Right lobe of liver (tissue), 6 donors: ENCODE measurements at places on chromosomes 7 and 10.

GRCh38 chr10:29409241-29410054 is 120.6 kb downstream of the LYZL1 start:
- DNase-seq, result peak; percentile 81

GRCh38 chr7:43441231-43442130 is 141.4 kb upstream of the STK17A start:
- no peak for DNase-seq

GRCh38 chr7:129829737-129830631 is 122.8 kb downstream of the UBE2H start:
- peak; percentile 67 for DNase-seq

DNA sequence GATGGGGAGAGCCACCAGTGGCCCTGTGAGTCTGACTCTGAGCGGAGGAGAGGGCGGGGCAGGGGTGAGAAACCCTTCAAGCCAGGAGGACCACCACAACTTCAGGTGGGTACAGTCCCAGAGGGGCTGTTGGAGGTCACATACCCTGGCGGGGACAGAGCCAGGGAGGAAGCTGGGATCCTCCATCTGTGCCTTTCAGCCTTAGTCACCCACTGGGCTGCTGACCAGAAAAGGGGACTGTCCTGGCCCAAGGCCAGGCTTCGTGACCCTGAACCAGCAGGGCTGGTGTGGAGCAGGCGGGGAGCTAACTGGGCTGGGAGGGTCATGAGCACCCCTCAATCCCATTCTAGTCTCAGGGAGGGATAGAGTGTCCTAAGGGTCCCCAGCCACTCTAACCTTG is 1.5 kb upstream of the CALHM3 start:
- DNase-seq, result no peak

- no peak for DNase-seq
These were observed 107.8 kb upstream of the PPP1R3A start for GRCh38 chr7:114026486-114027089.

- no peak for DNase-seq
These were observed 52.6 kb upstream of the BET1 start for GRCh38 chr7:94056796-94057207.

GRCh38 chr10:36577126-36577525 is 548.3 kb upstream of the ANKRD30A start:
- DNase-seq, result no peak

GRCh38 chr7:36407636-36408550 is 18.2 kb downstream of the ANLN start:
- no peak for DNase-seq

GRCh38 chr10:123997486-123998196 is 95.8 kb downstream of the CHST15 start:
- DNase-seq, result no peak

GRCh38 chr7:129343099-129343700 is 91.0 kb upstream of the STRIP2 start:
- no peak for DNase-seq

DNA sequence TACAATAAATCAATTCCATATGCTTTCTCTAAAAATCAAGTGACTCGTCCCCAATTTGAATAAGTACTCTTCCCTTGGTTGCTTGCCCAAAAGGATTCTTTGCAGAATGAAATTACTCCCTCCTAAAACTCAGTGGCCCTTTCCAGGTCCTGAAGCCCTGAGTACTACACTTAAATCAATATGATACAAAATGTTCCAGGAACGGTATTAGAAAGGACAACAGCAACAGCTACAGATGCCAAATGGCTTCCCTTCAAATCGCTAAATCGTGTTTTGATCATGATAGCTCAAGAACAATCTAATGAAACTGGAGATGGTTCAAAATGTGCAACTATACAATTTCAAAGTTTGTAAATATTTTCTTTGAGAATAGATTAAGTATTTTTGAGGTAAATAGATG is 59.4 kb downstream of the TPK1 start:
- DNase-seq, result no peak

- no peak for DNase-seq
These were observed 17.3 kb downstream of the KDM7A start for GRCh38 chr7:140159497-140159896.

DNA sequence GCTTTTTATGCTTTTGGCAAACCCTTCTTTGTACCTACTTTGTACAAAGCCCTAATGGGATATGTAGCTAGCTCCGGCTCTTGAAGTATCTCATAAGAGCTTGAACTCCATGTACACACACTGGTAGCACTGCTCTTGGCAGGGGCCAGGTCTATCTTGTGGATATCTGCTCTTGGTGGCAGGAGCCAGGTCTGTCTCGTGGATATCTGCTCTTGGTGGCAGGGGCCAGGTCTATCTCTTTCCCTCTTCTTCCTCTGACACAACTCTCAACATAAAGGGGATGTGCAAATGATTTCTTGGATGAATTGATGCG is 91.9 kb downstream of the WNT2 start:
- DNase-seq, result no peak

DNA sequence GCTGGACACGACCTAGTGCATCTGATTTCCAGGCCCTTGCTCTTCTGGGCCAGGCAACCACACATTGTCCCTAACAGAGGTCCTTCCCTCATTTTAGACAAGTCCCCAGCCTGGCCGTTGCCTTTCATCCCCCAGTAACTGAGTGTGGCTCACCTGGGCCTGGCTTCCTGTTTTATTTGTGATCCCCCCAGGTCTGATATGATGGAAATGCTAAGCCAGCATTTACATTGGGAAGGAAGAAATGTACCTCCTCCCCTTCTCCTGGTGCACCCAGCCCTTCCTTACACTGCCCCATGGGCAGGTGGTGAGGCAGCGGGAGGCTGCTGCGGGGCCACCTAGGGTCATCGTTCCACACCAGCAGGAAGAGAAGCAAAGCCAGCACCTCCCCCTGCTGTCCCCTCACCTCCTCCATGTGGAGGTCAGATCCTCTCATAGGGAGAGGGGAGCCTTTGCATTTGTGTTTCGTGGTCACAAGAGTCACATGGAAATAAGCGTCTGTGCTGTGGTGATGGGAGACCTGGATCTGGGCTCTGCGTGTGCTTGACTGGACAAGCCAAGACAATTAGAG is 108.8 kb downstream of the GLRX3 start:
- DNase-seq, result no peak

- no peak for DNase-seq
These were observed 215.8 kb downstream of the ZMYND11 start for GRCh38 chr10:350981-351501.
